Left cardiac atrium (tissue), 4 donors: ENCODE measurements at places on chromosomes 13 and 19.

DNA sequence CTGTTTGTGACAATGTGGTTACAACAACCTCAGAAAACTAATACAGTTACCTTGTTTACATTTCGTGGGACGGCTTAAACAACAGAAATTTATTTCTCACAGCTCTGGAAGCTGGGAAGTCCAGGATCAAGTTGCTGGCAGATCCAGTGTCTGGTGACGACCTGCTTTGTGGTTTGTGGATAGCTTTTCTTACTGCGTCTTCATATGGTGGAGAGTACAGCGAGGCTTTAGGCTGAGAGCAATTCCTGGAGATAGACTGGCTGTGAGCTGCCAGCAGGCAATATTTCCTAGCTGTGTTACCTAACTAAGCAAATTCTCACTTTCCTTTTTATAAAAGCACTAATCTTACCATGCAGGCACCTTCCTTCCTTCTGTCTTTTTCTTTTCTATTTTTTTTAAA lies 1203.5 kb upstream of the PRR20A start:
- no peak for DNase-seq

DNA sequence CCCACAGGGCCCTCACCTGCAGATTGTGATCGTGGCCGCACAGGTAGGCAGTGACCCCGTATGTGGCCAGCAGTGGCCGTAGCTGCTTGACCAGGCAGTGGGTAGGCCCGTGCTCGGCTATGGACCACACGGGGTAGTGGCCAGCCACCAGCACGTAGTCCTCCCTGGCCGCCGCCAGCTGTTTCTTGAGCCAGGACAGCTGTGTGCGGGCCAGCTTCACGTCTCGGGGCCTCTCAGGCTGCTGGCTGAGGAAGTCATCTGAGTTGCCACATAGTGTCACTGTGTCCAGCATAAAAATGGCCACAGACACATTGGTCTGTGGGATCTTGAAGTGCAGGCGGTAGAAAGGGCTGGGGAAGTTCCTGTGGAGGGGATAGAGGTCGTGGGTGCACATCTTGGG lies 1.2 kb downstream of the ACP5 start:
- no peak for DNase-seq

DNA sequence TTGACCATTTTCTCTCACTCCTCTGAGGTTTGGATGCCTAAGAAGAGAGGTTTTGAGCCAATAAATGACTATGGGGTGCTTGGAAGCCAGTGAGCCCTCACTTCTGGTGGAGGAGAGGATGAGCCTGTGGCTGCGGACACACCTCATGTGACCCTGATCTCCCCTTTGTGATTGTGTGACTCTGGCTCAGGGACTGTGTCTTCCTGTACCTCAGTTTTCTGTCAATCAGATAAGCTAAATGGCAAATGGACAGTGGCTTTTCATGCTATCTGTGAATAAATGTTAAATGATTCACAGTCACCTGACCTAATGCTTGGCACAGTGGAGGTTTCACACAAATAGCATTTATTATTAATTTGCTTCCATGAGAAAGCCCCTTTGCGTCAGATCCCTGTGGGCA lies 2.7 kb downstream of the PSG8 start:
- no peak for DNase-seq

GRCh38 chr13:113119166-113119821 lies 3.3 kb upstream of the F10 start:
- no peak for DNase-seq

DNA sequence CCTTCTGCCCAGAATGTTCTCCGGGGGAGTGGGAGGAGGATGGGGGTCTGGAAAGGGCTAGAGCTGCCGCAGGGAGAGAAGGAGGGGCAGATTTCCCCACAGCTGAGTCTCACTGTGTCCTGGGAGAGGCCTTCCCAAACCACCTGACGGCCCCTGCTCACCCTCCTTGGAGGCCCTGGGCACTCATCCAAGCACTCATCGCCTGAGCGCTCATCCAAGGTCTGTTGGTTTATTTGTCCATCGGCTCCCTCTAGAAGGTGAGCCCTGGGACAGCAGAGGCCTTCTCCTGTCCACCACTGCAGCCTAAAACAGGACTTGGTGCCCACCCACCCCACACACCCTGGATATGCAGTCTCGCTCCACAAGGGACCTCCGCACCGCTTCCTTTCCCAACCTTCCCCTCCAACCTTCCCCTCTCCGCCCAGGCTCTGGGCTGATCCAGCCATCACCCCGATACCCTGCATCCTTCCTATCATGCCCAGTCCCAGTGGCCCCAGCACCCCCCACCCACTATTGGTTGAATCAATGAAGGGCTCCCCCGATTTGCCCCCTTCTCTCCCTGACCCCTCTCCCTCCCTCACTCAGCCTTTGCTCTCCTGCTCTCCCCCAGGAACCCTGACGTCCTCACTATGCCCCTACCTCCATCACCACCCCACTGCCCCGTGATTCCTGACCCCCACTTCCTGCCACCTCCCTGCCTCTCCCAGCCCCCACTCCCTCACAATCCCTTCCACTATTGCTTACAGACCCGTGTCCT lies 1.7 kb downstream of the UBXN6 start:
- peak; percentile 53 for DNase-seq

DNA sequence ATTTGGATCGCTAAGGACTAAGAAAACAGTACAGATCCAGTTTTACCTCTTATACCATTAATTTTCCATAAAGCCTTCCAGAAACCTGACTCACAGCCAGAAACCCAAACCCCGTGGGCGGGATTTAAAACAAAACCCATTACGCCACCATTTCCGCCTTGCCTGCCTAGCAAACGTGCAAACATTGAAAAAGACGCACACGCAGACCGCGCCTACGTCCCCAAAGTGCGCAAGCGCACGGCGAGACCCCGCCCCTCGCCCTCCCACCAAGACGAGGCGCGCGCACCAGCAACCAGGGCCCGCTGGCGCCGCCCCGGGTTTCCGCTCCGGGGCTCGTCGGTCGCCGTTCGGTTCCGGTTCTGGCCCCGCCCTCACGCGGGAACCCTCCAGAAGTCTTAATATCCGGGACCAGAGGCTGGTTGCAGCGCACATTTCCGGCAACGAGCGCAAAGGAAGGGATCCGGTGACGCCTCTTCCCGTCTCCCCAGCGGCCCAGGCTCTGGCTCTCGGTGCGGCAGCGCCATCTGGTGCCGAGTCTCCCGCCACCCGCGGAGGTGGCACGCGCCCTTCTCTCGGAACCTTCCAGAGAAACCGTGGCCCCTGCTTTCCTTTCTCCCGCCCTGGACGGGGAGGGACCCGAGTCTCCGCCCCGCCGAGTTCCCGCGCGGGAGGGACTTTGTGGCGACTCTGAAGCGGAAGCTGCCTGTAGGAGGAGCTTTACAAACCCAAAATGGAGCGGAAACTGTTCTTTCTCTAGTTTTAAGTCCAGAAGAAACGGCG lies 256.9 kb upstream of the STARD13 start:
- peak; percentile 99 for DNase-seq

DNA sequence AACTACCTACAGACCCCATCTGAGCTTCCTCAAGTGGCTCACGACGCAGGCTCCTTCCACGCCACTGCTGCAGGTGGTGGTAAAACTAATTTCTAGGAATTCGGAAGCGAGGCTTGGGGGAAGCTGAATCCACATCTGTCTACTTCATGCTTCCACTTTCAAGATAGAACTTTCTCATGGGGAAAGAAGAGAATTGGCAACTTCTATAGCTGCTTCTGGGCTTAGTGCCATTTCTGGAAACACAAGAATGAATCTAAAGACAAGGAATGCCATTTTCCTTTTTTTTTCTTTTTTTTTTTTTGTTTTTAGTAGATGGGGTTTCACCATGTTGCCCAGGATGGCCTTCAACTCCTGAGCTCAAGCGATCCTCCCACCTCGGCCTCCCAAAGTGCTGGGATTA lies 2.8 kb upstream of the NLRP12 start:
- no peak for DNase-seq

- no peak for DNase-seq
Measured at GRCh38 chr13:77653301-77653700, 44.2 kb upstream of the SLAIN1 start.

GRCh38 chr19:58568453-58569130 lies 4.5 kb downstream of the MZF1 start:
- no peak for DNase-seq

DNA sequence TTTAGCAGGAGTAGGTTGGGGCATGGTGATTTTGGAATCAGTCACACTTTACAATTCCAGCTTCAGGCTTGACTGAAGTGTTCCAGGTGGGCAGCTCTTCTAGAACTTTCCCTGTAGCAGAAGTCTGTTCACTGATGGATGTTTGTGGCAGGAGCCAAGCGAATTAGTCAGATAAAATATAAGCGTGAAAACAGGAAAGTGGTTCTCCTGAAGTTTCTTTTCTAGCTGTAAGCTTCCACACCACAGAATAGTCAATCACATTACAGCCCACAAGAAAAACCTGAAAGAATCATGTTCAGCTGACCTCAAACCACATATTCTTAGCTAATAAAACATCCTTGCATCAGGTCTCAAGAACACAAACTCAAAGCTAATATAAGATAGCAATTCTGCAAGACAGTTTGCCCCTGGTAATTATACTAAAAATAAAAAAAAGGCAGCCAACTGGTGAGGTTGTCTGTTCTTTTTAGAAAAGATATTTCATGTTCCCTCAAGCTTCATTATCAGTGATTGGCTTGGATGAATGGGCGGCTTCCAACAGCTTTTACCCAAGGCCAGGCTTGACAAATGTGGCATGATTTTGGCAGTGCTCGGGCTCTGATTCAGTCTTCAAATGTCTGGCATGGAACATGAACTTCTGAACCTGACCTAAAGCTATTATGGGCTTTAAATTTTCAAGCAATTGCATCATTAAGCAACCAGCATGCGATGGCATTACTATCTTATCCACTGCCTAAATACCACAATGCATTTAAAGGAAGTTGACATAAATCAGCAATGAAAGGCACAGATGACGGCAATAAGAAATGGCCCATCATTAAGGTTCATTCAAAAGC lies 136.8 kb downstream of the DCLK1 start:
- DNase-seq: peak; percentile 65

- no peak for DNase-seq
Measured at GRCh38 chr13:111212517-111212873, 97.4 kb downstream of the ARHGEF7 start.

GRCh38 chr19:10516671-10517286 lies 468 bp downstream of the S1PR5 start:
- no peak for DNase-seq

GRCh38 chr13:85497652-85498051 lies 301.6 kb downstream of the SLITRK6 start:
- no peak for DNase-seq

- DNase-seq: no peak
Measured at GRCh38 chr13:35764326-35765015, 288.0 kb upstream of the MAB21L1 start.

GRCh38 chr13:109537584-109537983 lies 248.8 kb downstream of the IRS2 start:
- no peak for DNase-seq

DNA sequence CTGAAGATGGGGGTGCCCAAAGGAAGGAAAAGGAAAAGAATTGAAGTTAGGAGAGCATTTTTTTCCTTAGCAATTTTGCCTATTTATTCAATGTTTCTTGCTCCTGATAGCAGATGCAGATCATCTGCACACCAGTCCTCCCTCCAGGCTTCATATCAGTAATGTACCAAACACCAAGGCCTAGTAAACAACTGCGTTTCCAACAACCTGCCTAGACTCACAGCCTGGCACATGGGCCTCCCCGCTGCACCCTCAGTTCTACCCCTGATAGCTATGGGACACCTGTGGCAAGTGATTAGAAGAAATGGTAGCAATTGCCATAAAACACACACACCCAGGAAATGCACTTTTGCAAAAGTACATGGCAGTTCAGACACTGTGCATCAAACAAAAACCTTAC lies 30.4 kb upstream of the HMGB1 start:
- no peak for DNase-seq

GRCh38 chr19:35612224-35612558 lies 344 bp upstream of the HAUS5 start:
- DNase-seq: no peak

DNA sequence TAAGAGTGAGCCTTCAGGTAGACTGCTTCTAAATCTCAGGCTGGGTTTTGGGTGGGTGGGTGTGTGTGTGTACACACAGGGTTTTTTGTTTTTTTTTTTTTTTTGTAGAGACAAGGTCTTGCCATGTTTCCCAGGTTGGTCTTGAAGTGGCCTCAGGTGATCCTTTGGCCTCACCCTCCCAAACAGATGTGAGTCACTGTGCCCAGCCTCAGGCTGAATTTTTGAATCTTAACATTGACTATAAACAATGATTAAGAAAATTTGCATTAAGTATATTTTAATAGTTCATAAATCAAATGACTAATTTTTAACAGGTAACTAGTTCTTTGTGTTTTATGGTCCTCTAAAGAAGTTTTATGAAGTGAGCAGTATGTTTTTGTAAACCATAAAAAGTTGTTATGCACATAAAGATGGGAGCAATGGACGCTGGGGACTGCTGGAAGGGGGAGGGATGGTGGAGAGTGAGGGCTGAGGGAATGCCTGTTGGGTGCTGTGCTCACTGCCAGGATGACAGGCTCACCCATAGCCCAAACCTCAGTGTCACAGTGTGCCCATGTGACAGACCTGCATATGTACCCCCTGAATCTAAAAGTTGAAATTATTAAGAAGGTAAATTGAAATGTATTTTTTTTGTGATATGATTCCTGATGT lies 60.2 kb downstream of the ZNF136 start:
- DNase-seq: no peak

DNA sequence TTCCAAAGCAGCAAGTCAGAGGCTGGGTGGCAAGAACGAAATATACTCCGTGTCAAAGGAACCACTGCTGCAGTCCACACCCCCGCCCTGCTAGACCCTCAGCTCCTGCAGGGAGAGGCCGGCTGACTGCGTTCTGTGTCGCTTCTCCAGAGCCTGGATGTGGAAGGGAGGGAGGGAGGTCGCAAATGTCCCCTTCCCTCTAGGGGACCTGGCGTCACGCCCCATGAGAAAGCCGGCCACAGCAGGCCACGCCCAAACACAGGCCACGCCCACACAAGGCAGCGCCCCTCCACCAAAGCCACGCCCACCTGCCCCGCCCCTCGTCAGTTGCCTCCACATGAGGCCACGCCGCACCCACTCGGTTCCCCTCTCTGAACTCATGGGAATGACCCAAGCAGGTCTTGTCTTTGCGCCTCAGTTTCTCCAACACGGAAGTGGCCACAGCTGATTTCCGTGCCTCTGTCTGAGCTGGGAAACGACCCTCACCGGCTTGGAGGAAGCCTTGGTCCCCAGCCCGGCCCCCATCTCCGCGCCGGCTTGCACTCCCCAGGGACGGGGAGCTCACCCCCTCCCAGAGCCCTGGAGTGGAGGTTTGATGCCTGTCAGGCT lies 38.4 kb upstream of the TCF3 start:
- peak; percentile 40 for DNase-seq

DNA sequence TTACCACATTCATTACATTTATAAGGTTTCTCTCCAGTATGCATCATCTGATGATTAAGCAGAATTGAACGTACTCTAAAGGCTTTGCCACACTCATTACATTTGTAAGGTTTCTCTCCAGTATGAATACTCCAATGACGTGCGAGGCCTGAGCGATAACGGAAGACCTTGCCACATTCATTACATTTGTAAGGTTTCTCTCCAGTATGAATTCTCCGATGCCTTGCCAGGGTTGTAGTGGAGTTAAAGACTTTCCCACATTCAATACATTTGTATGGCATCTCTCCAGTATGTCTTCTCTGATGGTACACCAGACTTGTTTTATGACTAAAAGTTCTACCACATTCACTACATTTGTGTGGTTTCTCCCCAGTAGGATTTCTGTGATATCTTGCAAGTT lies 16.8 kb upstream of the ZNF432 start:
- DNase-seq: no peak

GRCh38 chr19:48812094-48812929 lies 1.5 kb upstream of the BCAT2 start:
- peak; percentile 92 for DNase-seq

GRCh38 chr13:72851678-72852014 lies 69.7 kb downstream of the PIBF1 start:
- no peak for DNase-seq
